NCI-H1694 treated with DMSO at 0.1 percent for 48 hours (cell line): ENCODE measurements at places on chromosomes 12 and 14.

DNA sequence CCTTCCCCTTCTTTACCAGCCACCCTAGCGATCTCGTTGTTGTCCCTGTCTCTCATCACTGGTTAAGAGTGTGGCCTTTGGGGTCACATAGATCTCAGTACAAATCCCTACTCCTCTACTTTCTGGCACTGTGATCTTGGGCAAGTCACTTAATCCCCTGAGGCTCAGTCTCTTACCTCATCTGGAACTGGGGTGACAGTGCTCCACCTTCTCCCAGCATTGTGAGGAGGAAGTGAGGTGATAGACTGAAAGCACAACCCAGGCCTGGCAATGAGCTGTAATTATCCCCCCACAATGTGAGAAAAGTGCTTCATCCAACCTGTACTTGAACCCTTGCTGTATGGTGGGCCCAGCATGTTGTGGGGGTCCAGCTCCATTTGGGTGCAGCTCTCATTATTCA, 48.0 kb downstream of the IRAK3 start:
- DNase-seq = no peak

DNA sequence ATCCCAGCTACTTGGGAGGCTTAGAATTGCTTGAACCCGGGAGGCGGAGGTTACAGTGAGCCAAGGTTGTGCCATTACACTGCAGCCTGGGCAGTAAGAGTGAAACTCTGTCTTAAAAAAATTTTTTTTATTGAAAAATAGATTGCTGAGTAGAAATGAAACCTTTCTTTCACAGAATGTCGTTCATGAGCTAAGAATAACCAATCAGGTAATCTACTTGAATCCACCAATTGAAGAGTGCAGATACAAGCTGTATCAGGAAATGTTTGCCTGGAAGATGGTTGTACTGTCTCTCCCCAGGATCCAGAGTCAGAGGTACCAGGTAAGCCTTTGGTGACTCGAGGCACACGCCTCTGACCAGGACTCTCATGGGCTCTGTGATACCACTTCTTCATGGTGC, 27.0 kb downstream of the DYNC1H1 start:
- DNase-seq = no peak

GRCh38 chr12:132824053-132824452, 4.6 kb downstream of the GOLGA3 start:
- DNase-seq = no peak

DNA sequence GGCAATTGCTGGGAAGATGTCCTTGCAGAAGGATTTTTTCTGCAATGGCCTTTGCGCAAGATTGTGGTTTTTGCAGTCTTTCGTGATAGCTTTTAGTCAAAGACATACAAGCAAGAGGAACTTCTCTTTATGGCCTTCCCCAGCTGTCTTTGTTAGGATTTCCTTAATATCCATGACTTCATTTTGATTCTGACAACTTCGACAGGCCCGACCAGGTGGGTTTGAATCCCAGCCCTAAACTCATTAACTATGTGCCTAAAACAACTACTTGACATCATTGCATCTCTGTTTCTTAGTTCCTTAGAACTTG, 13.3 kb upstream of the VRK1 start:
- DNase-seq = no peak

DNA sequence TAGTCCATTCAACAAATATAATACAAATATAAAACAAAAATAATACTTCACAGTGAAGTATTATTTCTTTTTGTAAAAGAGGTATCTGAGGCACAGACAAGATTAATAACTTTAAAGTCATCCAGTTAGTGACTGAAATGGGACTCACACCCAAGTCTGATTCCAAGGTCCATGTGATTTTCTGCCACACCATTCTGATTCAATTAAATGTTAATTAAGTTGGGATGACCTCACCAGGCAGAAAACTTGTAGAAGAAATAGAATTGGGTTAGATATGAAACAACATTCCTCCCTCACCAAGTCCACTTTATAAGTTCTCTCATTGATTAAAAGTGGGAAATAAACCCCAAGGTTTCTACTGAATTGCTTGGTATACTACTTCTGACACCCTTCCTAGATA, 34.4 kb downstream of the DIO2 start:
- no peak for DNase-seq
